Activated CD8-positive, alpha-beta T cell treated with anti-CD3 and anti-CD28 coated beads for 36 hours (primary cell): ENCODE measurements at places on chromosomes 2 and 18. TPM values are rescaled to one million over a fixed set of nuclear protein-coding genes. Genes with fewer than 3 reads are reported as not detected.

DNA sequence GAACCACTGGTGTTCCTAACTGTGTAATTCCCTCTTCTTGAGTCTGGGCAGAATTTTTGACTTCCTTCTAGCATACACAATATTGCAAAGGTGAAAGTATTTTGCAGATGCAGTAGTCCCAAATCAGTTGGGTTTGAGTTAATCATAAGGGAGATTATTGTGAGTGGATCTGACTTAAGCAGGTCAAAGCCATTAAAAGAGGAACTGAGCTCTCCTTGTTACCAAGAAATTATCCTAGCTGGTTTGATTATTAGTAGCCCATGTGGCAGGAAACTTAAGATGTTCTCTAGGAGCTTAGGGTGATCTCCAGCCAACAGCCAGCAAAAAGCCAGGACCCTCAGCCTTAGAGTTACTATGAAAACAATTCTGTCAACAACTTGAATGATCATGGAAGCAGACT lies 221.8 kb downstream of the RPIA start:
- no peak for DNase-seq

- DNase-seq: no peak
These were observed 13.1 kb upstream of the ROCK2 start for GRCh38 chr2:11357428-11357972.

DNA sequence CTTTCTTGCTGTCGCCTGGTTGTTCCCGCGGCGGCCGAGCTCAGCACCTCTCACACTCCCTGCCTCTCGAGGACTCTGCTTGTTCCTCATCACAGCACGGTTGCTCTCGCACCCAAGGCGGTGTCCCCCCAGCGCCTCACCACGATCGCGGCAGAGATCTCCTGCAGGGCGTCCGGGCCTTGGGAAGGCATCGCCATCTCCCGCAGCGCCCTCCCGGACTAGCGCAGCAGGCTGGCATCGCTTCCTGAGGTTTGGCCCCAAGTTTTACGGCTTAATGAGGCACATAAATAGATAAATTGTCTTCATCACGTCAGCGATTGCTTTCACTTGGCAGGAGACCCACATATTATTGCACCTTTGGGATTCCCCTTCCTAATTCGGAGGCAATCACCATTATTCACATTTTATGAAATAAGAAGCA lies 125.4 kb downstream of the RGPD3 start:
- no peak for DNase-seq

- DNase-seq: peak; percentile 65
These were observed 758 bp downstream of the RIF1 start for GRCh38 chr2:151410485-151410834.

GRCh38 chr2:173001664-173002604 lies 73.7 kb upstream of the MAP3K20 start:
- no peak for DNase-seq

GRCh38 chr2:90207454-90208058 lies 1516.1 kb downstream of the RPIA start:
- DNase-seq: no peak

GRCh38 chr2:212274215-212274614 lies 264.4 kb downstream of the ERBB4 start:
- DNase-seq: no peak

- no peak for DNase-seq
These were observed 216.9 kb downstream of the BCL11A start for GRCh38 chr2:60336442-60337141.

GRCh38 chr2:127968610-127969339 lies 59.1 kb downstream of the SAP130 start:
- DNase-seq: no peak

- no peak for DNase-seq
These were observed 41.1 kb upstream of the MGAT5 start for GRCh38 chr2:134212746-134213145.

GRCh38 chr2:114113518-114113917 lies 223.6 kb downstream of the ACTR3 start:
- no peak for DNase-seq

DNA sequence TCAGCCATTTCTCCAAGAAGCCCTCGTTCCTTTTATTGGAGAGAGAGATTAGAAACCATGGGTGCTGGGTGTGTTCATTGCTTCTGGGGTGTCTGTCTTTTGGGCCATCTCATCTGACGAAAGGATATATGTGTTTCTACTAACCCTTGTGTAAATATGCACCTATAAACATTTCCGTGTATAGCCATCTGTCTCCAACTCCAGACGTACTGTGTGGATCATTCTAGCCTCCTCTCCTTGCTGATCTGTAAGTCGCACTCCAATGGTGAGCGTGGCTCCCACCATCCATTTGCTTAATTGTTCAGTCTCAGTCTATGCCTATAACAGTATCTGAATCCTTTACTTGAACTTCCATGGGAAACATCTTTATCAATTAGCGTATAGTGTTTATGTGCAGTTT lies 1.8 kb downstream of the RBFA start:
- DNase-seq: no peak

DNA sequence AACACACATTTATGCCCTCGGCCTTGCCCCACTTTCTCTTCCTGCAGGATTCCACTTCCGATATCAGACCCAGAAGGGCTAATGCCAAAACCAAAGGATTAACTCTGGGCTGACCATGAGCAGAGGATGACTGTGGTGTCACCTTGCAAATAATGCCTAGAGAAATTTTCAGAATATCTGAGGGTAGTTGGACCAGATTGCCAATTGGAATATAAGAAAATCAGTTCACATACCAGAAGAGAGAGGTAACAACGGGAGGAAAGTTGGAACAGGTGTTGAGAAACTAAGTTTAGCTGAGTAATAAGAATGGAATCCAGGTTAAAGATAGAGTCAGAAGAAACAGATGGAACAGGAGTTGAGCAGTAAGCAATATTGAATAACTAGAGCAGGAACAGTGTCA lies 232.7 kb upstream of the UBE2E3 start:
- no peak for DNase-seq

DNA sequence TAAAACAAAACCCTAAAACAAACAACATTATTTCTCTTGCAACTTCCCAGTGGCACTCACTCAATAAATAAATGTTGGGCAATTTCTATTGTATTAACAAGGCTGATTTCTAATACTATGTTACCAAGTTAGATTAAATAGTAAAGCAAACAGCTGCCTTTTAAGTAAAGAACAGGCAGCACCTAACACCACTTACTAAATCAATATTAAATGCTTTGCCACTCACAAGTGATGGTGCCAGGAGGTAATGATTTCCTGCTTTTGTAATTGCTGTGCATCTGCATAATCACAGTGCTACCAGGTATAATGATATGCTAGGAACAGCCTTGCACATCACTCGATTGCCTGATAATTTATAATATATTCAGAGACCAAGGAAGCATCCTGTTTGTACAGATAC lies 276.5 kb downstream of the NBAS start:
- no peak for DNase-seq

DNA sequence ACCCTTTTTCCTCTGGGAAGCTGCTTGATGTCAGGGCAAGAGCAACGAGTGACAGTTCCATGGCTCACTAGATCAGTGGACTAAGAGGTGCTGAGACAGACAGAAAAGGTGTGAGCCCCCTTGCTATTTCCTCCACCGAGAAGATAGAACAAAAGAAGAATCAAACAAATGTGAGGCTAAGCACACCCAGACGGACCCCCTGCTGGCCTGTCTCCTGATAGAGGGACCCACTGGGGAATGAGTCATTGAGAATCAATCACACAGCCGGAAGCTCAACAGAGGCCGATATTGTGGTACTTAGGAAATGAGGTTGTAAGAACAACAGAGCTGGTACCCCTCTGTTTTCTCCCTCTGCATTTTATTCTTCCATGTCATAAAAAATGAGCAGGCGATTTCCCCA lies 89.8 kb upstream of the TEX51 start:
- DNase-seq: no peak

DNA sequence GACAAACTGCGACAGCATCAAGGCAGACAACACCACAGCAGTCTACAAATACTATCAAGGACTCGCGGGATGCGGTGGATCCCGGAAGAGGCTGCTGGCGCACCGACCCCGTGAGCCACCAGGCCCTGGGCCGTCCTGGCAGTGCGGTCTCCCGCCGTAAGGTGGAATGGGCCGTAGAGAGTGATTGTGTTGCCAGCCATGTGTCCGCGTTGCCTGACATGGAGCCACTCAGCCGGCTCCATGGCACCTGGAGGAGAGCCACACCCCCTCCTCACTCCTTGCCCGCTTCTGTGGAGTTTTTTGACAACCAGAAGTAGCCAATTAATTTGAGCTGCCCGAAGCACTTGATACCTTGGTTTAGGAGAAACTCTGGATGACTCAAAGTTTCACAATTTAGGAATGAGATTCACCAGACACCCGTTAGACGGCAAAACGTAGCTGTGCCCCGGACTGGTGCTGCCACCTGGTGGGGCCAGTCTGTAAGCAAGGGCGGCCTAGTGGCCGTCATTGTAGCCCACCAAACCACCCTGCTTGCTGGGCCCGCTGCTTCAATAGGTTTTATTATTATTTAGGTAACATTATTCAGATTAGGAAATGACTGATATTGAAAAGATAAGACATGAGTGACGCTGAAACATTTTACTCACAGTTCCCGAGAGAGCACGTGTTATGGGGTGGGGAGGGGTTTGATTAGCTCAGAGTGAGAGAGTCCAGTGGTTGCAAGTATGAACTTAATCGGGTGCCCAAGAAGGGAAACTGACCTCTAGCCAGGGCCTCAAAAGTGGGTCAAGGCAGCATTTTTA lies 10.2 kb upstream of the IMP4 start:
- peak; percentile 83 for DNase-seq

- DNase-seq: no peak
These were observed 2.2 kb upstream of the UGT1A6 start for GRCh38 chr2:233690444-233690843.

- no peak for DNase-seq
These were observed 46.7 kb upstream of the BARD1 start for GRCh38 chr2:214856137-214856536.

- no peak for DNase-seq
These were observed 78.4 kb downstream of the MAPK4 start for GRCh38 chr18:50638016-50638883.

DNA sequence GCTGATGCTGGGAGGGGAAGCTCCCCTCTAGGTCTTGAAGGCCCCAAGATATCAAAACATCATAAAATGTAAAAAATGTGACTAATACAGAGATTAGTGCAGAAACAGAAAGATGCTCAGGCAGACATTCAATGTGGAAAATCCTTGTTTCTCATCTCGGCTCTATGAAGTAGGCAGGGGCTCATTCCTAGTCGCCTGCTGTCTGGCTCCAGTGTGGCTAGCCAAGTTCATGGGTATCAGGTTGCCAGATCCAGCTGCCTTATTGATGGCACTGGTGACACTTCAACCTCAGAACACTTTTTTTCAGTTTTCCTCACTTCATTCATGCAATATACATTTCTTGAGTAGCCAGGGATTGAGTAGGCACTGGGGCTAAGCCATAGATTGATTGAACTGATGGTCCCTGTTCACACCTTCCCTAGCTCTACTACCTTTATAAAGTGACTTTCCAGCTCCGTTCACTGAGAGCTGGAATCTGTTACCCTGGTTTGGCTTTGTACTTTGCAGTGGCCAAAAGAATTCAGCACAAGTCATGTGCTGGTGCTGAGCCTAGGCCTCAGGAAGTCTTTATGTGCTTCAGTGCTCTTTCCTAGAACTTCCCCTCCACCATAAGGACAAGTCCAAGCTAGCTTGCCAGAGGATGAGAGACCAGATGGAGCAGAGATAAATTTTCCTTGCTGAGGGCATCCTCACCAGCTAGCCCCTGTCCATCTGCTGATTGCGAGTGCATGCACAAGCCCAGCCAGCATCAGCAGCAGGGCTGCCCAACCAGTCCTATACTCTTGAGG lies 373.6 kb upstream of the ST6GAL2 start:
- DNase-seq: no peak

GRCh38 chr2:237629739-237630138 lies 2.4 kb downstream of the LRRFIP1 start:
- no peak for DNase-seq

Gene CXCR1
- not detected for total RNA-seq

Gene CSRNP3
- not detected for total RNA-seq

Gene LRATD1
- total RNA-seq: not detected

Gene RNPEPL1
- 40.5 TPM for total RNA-seq

Gene UGT1A4
- not detected for total RNA-seq

Gene LIMS2
- total RNA-seq: 22.1 TPM

Gene PTCD3
- 191 TPM for total RNA-seq

Gene PLGLB1
- 0.45 TPM for total RNA-seq

Gene RUFY4
- total RNA-seq: 0.76 TPM

Gene B3GNT7
- 0.29 TPM for total RNA-seq

Gene RAX
- not detected for total RNA-seq

Gene STAMBP
- 87.1 TPM for total RNA-seq

Gene IL36A
- total RNA-seq: not detected
